NCI-H1105 treated with DMSO at 0.1 percent for 48 hours (cell line): ENCODE measurements at places on chromosomes 6 and 20.

- DNase-seq, result no peak
Observed at GRCh38 chr6:33980176-33981175, 165.4 kb downstream of the GRM4 start.

DNA sequence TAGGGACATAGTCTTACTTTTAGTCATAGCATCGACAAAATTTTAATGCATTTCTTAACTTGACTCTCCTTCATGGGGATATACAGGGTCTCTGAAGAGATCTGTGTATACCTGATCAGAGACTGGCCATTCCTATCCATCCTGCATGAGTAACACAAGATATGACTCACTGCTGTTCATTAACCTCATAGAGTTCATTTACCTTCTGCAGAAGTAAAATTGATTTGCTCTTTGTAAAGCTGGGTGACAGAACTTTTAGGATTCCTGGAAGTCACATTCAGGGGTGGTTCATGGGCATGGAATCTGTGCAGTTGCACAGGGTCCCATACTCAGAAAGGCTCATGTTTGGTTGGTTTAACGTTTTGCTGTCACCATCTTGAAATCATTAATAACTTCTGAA, 53.2 kb downstream of the PDE7B start:
- DNase-seq, result no peak

DNA sequence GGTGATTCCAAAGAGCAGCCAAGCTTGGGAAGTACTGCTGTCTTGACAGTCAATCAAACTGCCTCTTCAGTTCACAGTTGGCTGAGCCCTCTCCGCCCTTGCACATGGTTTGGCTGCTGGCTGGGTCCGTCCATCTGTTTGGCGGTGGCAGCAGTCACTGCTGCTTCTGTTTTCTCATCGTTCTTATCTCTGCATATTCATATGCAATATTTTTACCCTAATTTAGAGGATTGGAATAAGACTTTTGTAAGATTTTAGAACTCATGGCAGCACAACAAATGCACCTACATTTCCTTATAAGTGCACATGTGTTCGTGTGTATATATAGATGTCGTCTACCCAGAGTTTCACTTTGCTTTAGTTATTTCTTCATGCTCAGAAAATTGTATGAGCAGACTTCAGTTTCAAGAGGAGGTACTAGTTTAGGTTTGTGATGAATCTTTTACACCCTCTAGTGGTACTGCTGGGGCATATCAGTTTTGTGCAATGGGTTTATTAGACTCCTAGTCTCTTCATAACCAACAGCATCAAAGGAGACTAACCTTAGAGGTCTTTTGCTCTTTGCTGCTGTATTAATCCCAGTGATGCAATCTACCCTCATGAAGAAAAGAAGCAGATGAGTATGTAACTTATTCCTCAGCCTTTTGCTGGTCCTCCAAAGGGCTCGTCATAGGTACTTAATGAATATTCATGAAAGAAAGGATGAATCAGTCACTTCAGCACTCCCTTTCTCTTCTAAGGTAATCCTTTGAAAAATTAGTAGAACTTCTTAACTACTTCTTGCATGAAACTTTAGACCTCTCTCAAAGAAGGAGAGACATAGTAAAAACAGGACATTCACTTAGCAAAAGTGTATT, 44.3 kb downstream of the KHDC1L start:
- peak; percentile 84 for DNase-seq

DNA sequence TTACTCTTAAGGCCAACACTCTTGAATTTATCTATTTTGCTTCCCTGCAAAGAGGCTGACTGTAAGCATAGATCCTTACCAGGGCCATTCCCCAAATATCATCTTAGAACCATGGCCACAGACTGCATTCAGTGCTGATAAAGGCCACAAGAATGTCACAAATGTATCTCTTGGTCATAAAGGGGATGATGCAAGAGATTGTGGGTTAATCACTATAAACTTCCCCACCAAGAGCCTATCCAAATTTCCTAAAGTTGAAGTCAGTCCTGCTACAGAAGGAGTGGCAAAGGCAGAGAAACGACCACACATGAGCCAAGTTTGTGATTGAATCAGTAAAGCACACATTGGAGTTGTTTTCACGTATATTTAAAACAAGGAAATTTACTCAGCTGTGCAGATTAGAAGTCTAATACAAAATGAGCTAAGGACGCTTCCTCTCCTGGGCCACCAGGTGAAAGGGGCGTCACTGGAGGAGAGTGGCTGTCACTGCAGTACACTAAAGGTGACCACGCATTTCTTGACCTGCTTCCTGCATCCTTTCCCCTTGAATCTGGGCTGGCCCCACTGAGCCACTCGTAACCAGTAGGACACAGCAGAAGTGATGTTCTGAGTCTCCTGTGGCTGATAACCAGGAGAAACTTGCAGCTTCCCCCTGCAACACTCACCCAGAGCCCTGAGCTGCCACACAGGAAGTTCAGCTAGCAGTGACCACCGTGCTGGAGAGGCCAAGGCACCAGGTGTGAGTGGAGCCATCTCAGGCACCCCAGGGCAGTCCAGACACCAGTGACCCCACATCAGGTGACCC, 181.9 kb downstream of the SYNDIG1 start:
- no peak for DNase-seq

GRCh38 chr20:60485012-60485760, 527.0 kb downstream of the CDH26 start:
- DNase-seq, result no peak

DNA sequence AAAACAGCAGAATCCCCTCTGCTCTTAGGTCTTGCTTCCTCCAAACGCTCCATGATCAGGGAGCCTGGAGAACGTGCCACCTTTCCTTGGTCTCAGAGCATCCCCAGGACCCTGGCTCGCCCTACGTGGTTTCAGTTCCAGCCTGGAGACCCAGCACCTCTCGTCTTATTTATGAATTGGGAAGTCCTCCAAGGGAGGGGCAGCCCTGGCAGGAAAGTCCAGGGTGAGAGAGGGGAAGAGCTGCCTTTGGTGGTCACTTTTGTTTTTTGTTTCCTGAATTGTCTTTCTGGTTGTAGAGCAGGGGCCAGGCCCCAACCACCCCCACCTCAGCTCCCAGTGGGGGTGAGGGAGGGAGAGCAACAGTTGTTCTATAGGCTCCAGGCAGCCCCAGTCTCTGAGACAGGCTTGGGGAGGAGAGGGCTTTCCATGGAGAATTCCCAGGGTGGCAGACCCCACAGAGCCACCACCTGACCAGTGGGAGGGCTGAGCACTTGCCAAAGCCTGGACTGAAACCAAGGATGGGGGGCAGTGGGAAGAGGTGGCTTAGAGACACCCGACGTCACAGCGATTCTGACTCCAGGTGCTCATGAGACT, 88.8 kb downstream of the PRND start:
- DNase-seq, result no peak

GRCh38 chr20:50515471-50516106, 5.4 kb downstream of the PTPN1 start:
- DNase-seq, result no peak

DNA sequence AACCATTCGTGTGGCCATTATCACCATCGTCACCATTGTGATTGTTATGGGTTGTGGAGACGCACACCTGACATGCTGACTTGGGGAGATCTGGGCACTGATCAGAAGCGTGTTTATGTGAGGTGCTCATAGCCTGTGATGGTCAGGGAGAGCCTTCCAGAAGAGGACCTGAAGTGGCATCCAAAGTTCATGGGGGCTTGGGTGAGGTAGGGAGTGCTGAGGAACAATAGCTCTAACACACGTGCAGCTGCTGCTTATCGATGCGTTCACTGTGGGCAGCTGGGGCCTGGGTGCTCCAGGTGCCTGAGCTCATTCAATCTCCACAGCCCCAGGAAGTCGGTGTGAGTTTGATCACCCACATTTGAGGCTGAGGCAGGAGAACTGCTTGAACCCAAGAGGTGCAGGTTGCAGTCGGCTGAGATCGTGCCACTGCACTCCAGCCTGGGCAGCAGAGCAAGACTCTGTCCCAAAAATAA, 227.3 kb downstream of the PREX1 start:
- DNase-seq, result no peak

- peak; percentile 46 for DNase-seq
Observed at GRCh38 chr6:19812512-19813119, 24.6 kb upstream of the ID4 start.

DNA sequence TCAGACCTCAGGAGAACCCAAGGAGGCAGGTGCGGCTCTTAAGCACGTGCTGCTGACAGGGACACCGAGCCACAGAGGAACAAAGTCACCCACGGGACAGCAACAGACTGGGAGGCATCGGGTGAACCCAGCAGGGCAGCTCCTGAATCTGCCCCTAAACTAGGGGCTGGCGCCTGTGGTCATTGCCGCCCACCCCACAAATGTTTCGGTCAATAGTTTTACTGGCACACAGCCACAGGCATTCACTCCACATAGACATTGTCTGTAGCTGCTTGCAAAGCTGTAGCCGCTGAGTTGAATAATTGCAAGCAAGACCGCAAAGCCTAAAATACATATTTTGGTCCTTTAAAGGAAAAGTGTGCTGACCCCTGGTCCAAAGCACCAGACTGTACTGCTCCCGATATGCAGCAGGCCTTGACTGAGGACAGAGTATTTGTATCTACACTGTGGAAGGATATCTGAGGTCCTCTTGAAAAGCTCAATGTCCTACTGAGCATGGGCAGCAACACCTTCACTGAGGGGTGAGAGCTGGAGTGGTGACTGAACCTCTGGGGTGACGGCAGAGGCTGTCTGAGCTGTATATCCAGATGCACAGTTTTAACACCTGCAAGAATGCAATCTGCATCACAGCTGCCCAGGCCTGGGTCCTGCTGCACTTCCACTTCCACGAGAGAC, 310.3 kb downstream of the THBS2 start:
- DNase-seq, result no peak

DNA sequence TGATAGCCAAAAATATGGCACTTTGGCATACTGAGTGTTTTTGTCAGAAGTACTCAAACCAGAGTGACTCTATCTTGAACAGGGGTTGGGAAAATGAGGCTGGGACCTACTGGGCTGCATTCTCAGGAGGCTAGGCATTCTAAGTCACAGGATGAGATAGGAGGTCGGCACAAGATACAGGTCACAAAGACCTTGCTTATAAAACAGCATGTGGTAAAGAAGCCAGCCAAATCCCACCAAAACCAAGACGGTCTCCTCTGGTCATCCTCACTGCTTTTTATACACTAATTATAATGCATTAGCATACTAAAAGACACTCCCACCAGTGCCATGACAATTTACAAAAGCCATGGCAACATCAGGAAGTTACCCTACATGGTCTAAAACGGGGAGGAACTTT, 985.1 kb downstream of the HACE1 start:
- DNase-seq, result no peak

DNA sequence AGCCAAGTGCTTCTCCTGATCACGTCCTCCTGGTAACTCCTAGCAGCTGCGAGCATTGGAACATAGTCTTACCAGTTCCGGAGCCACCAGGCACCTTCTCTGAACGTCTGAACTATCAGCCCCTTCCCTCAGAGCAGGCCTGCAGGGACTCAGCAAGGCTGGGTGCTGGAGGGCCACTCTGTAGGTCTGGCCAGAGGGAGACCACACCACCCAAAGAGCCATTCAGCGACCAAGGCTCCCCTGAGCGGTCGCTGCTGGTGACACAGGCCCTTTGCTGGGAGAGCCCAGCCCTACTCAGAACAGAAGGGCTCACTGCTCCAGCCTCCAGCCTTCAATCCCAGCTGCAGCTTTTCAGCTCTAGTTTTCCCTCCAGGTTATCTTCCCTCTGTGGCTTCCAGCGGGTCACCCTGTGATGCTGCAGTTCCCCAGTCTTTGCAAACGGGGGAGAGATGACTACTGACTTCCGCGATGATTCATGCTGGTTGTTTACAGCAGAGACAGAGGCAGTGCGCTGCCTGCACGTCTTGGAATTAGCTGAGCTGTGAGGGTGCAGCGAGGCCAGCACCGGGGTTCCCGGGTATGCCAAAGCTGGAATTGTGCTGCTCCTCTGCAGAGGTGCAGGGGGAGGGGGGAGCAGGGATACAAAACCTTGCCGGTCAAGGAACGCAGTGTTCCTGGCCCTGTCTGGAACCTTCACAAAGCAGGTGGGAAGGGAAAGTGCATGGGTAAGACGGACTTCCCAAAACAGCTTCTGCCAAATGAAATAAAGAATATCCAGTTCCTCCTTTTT, 161.4 kb downstream of the LY86 start:
- DNase-seq, result no peak

DNA sequence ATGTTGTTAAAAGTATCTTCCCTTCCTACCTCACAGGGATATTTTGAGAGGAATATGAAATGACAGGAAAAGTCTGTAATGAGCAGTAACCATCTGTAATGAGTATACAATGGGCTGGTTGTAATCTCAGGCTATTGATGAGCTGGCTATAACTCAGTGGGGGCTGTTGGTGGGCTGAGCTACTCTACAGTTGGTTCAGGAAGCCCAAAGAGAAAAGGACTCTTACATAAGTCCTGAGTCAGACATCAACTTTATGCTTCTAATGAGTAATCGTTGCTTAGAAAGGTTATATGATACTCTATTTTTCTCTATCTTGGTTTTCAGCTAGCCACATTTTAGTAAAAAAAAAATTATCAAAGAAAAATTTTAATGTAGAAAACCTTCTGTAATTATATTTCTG, 26.4 kb downstream of the ZNF391 start:
- no peak for DNase-seq

GRCh38 chr6:138681627-138682026, 91.9 kb upstream of the CCDC28A start:
- DNase-seq, result no peak

DNA sequence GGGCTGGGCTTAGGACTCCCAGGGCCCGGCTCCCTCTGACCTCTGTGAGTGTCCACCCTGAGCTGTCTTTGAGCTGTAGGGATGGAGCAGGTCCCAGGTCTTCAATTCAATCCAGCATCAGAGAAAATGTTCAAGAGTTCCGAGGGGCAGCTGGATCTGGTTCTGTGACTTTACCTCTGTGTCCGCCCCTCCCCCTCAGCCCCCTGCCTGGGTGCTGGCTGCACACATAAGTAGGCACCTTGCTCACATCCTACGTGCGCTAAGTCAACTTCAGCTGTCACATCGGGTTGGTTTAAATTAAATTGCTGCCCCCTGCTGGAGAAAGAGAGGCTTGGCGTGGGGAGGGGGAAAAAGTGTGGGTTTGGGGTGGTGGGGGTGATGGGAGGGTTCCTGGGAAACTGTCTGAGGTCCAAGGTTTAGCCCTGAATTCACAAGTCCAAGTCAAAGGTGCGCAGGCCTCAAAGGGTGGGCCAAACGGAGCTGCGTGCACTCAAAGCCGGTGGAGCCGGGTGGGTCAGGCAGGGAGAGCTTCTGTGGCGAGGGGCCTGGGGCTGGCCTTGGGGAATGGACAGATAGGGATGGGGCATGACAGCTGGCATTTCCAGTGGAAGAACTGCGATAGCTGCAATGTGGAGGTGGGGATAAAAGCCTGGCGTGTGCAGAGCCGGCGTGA, 3.0 kb downstream of the WFDC5 start:
- no peak for DNase-seq

DNA sequence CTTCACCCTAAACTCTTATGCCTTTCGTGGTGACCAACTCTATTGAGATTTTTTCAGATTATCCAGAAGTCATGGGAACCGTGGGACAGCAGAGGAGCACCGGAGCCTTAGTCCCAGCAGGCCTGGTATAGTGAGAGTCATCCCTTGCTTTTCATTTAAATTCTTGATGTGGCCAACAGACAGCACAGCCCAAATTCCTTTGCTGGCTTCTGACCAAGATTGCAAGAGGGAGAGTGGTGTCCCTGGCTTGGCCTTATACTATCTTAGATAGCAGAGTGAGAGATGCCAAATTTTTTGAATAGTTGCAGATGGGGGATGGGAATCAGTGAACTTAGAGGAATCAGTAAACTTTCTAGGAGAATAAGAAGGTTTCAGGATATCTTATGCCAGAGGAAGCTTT, 7.8 kb downstream of the STX11 start:
- DNase-seq, result no peak
